ENCODE measurements at places on chromosomes 6 and 20.

DNA sequence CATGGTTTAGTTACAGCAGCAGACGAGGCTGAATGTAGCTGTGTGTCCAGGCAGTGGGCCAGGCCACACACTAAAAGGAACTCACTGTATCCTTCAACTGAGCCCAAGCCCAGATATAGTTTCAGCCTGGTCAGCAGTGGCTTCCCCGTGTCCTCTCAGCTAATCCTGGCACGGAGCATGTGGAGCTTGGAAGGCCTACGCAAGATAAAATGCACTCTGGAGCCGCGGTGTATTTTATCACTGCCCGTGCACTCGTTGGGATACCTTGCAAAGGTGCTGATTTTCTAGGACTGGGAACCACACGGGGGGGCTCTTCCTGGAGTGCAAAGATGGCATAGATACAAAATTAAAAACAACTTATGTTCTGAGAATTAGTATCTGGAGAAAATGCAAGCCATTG is 48.4 kb upstream of the IYD start:
- no peak for DNase-seq

DNA sequence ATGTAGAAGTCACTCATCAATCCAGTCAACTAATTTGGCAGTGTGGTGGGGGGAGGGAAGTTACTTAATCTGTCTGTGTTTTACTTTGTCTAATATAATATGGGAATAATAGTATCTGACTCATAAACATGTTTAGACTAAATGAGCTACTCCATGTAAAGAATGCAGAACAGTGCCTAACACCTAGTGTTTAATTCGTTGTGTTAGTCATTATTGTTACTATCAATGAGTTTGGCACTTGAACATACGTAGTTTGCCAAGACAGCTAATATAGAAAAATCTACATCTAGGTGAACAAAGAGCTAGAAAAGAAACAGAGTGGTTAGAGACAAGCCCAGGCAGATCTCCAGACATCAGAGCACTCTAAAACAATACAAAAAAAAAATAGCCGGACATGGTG is 49.1 kb downstream of the IRAK1BP1 start:
- DNase-seq = no peak

DNA sequence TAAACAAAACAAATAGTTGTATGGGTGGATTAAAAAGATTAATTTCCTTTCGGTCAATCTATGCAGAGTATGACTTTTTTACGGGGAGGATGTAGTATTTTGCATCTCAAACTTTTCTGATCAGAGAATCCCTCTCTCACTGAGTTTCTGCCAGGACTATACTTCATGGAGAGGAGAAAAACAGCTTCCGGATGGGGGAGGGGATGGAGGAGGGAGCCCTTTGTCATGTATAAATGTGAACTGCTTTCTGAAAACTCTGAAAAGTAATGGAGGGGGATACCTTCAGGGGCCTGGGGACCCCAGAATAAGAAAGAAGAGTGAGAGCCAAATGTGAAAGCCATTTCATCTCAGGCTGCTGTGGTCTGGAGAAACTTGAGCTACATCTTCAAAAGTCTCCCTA is 173.1 kb upstream of the KCNK16 start:
- DNase-seq = no peak

DNA sequence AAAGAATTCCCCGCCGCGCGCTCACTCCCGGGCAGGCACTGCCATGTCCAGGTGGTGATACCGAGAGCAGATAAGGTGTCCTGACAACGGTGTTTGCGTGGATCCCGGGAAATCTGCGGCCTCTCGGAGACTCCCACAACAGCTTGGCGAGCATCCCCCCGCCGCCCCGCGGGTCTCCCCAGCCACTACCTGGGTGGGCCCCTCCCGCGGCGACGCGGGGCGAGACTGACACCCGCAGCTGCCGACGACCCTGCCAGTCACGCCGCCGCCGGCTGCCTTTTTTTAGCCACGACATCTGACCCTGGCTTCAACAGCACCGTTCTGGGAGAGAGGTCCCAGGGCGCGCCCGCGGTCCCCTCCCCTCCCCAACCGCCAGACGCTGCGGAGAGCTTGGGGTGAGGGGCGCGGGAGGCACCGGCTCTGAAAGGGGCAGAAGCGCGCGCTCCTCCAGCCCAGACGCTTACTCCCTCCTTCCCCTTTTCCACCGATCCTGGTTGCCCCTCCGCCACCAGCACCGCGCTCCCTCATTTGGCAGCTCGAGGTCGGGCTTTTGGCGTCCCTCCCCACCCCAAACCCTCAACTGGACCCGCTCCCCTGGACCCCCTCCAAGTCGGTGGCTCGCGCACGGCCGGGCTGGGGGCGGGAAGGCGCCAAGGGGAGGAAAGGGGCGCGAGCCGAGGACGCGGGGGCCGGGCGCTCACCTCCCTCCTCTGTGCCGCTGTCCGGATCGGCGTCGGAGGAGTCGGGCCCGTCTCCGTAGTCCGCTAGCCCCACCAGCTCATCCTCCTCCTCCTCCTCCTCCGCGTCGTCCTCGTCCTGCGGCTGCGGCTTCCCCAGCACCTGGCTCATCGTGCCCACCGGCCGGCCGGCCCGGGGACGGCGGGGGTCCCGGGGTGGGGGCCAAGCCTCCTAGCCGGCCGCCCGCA is 665 bp downstream of the RRAGD start:
- no peak for DNase-seq

DNA sequence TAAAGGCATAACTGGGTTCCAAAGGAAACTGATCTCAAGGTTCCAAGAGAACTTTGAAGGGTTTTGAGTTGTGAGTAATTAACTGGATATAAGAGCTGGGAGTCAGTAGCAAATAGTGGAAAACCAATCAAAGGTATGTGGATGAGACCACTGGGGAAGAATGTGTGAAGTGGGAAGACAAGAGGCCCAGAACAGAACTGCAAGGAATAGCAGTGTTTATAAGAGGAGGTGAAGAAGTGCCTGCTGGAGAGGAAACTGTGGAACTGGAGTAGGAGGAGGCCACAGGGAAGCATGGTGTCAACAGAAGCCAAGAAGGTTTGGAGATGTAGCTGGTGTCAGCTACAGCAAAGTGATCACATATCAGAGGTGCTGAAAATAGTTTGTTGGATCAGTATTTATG is 18.7 kb upstream of the HDAC2 start:
- DNase-seq = no peak

GRCh38 chr6:5484692-5485091 is 223.4 kb downstream of the FARS2 start:
- DNase-seq = no peak

DNA sequence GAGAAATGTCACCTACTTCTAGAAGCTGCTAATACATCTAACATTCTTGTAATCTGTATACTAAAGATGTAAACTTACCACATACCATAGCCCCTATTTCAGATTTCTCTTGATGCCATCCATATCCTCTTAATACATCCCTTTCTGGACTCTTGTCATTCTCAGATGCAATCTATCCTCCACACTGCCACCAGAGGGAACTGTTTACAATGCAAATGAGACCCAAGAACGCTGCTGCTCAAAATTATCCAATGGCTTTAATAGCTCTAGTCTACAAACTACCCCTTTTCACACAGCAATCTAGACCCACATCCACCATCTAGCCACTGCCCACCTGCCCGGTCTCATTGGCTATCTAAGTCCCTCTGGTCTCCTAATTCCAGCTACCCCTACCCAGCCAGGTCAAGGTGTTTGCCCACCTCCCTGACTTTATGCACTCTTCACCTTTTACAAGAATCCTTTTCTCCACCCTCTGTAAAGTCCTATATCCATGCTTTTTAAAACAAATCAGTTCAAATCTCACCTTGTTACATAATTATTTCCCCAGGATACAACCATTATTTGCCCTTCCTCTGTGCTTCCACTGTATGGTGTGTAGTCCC is 14.8 kb downstream of the FAXC start:
- DNase-seq = no peak

DNA sequence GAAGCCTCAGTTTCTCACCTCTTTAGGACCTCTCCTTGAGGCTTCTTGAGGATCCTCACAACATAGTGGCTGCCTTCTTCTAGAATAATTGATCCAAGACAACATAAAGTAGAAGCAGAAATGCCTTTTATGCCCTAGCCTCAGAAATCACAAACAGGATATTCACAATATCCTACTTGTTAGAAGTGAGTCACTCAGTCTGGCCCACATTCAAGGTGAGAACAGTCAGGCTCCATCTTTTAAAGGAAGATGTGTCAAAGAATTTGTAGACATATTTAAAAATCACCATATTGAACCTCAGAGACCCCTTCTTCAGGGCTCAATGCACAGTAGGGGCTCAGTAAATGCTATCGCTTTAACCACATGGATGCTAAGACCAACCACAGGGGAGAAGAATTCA is 20.8 kb upstream of the FAM83D start:
- no peak for DNase-seq

- DNase-seq = no peak
Observed at GRCh38 chr20:24604966-24605665, 135.7 kb downstream of the SYNDIG1 start.

- no peak for DNase-seq
Observed at GRCh38 chr6:32529697-32530430, at the start of gene HLA-DRB5. Gene HLA-DRB5, minus strand, starts transcription at chr6:32530287. Its CDS starts 63 bp downstream, at chr6:32530224.

DNA sequence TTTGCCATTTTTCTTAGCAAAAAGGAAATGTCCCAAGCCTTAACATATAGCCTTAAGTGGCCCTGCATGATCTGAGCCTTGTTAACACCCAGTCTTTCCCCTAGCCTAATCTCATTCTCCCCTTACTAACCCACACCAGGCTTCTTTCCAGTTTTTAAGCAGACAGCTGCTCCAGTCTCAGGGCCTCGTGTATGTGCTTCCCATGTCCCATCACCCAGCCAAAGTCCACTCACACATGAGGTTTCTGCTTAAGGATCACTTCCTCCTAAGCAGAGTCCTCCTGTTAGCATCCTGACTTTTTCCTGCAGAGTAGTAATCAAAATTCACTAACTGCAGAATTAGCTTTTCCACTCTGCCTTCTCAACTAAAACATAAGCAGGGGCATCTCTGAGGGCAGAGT is 96.1 kb downstream of the SMLR1 start:
- no peak for DNase-seq

GRCh38 chr6:106316375-106316766 is 9.2 kb downstream of the ATG5 start:
- no peak for DNase-seq

GRCh38 chr6:13012296-13012695 is 295.7 kb downstream of the PHACTR1 start:
- DNase-seq = no peak

- DNase-seq = no peak
Observed at GRCh38 chr6:110430236-110430635, 14.9 kb upstream of the DDO start.

DNA sequence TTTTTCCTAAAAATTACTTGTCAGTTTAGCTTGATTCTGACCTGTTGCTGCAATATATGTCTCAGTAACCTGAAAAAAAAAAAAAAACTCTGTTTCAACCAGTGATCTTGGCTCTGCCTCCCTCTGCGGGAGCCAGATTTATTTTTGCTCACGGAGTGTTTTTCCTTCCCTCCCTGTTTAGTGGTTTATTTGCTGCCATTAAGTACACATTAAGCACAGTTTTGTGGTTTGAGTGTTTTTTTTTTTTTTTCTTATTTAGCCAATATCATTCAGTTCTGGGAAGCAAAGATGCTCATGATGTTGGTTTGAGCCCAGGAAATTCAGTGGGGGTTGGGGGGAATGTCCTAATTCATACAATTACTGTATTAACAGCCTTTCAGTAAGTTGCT is 110.1 kb upstream of the GPR6 start:
- no peak for DNase-seq

DNA sequence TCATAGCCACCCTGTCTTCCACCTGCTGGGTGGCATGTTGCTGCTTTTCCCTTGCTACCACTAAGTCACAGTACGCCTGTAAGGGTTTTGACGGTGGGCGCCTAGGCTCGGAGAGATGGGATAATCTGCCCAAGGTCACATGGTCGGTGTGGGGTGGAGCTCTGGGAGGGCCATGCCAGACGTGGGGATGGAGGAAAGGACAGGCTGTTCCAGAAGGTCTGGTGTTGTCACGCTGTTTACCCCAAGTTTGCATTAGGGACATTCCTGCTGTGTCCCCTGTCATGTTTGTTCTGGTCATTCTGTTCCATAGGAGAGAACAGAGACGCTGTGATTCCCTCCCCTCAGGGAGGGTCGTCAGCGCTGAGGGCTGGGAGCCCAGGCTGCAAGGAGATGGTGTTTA is 16.1 kb downstream of the IP6K3 start:
- no peak for DNase-seq

DNA sequence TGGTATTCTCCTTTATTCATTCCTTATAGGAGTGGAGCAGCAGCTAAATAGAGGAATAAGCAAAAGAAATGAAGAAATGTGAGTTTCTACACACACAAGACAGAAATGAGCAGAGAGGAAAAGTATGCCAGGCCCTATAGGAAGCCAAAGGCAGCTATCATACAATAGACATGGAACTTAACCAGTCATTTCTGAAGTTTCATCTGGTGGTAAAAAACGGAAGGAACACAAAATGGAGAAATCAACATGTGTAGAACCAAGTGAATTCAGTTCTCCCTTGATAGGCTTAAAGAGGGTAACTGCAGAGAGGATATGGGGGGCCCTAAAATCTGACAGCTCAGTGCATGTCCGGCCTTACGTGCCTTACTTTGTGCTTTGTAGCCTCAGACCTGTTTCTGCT is 44.6 kb downstream of the TSBP1 start:
- DNase-seq = no peak

GRCh38 chr20:48924756-48925109 is 3.2 kb downstream of the ARFGEF2 start:
- no peak for DNase-seq

- DNase-seq = no peak
Observed at GRCh38 chr20:7090001-7090400, 322.5 kb downstream of the BMP2 start.

GRCh38 chr20:64103871-64104666 is 3.3 kb downstream of the NPBWR2 start:
- DNase-seq = peak; percentile 53

GRCh38 chr6:33418690-33419291 is 884 bp upstream of the CUTA start:
- peak; percentile 85 for DNase-seq

DNA sequence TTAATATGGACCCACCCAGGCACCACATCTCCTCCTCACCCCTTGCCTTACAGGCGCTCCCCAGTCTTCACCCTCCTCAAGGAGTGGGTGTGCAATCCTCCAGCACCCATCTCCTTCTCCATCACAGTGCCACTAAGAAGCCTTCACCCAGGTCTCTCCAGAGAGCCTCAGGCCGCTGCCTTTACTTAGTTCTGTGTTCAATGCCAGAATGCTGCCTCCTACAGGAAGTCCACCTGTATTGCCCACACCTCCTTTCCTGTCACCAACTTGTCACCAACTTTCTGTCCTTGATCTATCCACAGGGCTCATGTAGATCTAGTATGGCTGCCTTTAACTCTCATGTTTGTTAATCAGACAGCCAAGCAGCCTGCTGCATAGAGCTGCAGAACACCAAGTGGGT is 586 bp upstream of the LST1 start:
- no peak for DNase-seq

- DNase-seq = no peak
Observed at GRCh38 chr6:78347191-78347916, 520.0 kb upstream of the IRAK1BP1 start.

Measured in natural killer cell treated with Interleukin-12 subunit alpha and Interleukin-12 subunit beta and Interleukin-15 and Interleukin-18, amount 100 ng/mL, for 72 hours (primary cell).